Spinal cord (tissue), 10 donors: ENCODE measurements at places on chromosomes 3 and 15. TPM values are rescaled to one million over a fixed set of nuclear protein-coding genes. Genes with fewer than 3 reads are reported as not detected.
A peak's percentile ranks its signal among the peaks of the same experiment; 100 is the strongest.

DNA sequence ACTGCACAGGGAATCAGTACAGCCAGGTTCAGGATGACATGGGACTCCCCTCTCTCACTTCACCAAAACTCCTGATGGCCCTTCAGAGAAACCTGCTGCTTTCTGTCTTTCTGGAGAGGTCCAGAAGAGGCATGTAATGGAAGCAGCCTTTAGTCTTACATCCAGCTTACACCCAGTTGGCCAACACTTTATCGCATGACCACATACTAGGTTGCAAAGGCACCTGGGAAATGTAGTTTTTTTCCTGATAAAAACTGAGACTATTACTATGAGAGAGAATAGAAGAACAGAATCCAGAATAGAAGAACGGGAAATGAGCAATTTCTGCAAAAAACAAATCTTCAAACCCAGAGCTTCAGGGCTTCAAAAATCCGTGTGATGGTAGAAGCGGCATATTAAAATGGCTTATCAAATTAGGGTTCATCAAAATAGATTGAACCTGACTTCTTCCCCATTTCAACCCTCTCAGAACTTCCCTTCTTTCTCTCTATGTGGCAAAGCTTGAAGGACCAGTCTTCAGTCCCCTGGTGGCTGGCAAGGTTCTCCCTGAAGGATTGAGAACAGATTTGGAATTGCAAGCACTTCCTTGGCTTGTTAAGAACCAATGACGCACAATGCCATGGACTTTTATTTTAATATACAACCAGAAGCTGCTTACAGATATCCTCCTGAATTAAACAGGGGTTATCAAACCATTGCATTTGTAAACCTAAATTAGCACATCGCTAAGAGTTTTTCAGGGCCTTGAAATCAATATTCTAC is 34.4 kb downstream of the CORO2B start:
- peaks cover 54% of the 10 kb centered on the region for H3K4me1 ChIP-seq
- no peaks in the 10 kb centered on the region for H3K27me3 ChIP-seq
- no peak for DNase-seq
- H3K36me3 ChIP-seq: no peaks in the 10 kb centered on the region

GRCh38 chr15:91072161-91072560 is 27.9 kb upstream of the SV2B start:
- H3K27ac ChIP-seq: no peak overlapping the region
- no peak for DNase-seq
- no peaks in the 10 kb centered on the region for H3K4me1 ChIP-seq
- H3K36me3 ChIP-seq: no peaks in the 10 kb centered on the region

DNA sequence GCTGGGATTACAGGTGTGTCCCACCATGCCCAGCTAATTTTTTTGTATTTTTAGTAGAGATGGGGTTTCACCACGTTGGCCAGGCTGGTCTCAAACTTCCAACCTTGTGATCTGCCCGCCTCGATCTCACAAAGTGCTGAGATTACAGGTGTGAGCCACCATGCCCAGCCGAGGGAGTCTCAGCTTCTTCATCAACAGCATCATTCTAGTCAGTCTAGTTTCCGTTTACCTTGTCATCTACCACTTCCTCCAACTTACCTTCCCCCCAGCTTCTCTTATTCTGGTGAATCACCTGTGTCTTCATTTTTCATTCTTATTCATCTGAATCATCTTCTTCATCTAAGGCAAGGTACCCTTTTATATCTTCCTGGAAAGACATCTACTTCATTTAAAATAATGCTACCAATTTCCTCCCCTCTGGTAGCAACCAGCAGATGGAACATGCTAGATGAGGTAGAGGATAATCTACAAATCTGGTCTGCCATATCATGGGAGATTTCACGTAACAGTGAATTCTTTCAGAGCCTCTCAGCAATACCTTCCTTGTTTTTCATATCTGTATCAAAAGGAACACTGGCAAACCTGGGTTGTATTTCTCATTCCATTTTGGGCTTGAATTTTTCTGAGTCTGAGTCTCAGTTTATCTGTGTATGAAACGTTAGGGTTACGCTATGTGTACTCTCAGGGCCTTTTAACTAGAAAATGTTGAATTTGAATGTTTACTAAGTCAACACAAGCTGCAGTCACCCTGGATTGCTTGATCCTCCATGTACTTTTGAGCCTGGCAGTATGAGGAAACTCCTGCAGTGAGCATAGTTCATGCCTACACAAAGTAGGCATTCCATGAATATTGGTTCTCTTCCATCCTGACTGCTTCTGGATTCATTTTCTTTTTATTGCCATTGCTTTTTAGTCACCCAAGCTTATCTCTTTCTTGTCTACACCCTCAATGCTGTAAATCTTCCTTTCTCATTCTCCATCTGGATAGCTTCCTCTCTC is 16.8 kb downstream of the LPP start:
- H3K36me3 ChIP-seq: no peaks in the 10 kb centered on the region
- H3K4me1 ChIP-seq: peaks cover 3% of the 10 kb centered on the region

- H3K36me3 ChIP-seq: no peaks in the 10 kb centered on the region
- H3K27me3 ChIP-seq: no peaks in the 10 kb centered on the region
- DNase-seq: no peak
- peaks cover 7% of the 10 kb centered on the region for H3K4me1 ChIP-seq
- no peak overlapping the region for H3K4me3 ChIP-seq
- H3K27ac ChIP-seq: no peak overlapping the region
Measured at GRCh38 chr15:56915888-56916287, 2.6 kb upstream of the TCF12 start.

DNA sequence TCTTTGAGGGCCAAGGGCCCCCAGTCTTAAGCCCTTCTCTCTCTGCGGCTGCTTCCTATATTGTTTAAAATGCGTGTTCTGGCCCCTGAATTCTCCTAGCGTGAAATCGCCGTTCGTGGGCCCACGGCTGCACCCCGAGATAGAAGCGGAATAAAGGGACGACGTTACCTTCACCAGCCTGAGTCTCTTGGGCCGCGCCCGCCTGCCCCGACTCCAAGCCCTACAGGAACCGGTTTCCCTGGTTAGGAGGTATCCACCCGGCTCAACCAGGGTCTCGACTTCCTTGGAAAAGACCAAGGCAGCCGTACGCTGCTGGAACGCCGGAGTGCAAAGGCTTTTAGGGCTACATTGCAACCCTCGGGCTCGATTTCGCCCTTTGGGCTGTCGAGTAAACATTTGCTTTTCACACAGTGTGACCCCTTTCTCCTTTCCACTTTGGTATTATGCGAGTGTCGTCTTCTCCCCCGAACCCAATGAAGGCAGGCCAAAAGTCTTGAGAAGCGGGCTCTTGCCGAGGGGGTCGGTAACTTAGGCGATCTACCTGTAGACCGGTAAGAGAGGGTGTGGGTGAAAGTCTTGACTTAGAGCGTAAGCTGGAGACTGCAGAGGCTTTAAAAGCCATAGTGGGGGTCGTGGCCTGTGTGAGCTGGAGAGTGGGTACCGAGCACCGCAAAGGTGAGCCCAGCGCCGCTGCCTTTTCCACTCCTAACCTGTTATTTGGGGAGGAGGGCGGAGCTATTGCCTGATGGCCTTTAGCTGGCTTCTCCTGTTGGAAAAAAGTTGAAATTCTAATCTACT is 2.0 kb downstream of the TRIM71 start:
- H3K4me1 ChIP-seq: peaks cover 37% of the 10 kb centered on the region
- H3K27ac ChIP-seq: no peak overlapping the region
- H3K4me3 ChIP-seq: peak overlapping the region; percentile 12
- no peak for DNase-seq
- no peaks in the 10 kb centered on the region for H3K36me3 ChIP-seq
- H3K27me3 ChIP-seq: peaks cover 62% of the 10 kb centered on the region

DNA sequence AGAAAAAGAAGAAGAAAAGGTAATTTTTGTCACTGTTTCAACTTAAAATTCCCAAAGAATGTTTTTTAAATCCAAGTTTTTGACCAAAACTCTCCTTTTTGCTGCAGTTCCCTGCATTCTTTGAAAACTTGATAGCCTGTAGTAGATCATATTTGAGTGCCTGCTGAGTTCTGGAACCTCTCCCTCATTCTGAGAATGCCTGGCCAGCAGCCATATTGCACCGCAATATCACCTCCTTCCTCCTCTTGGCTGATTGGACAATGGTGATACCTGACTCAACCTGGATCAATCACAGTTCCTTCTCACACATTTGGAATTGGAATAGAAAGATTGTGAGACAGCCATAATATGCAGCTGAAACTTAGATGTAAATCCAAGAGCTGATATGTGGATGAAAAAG is 97.6 kb upstream of the GAP43 start:
- no peaks in the 10 kb centered on the region for H3K27me3 ChIP-seq
- H3K27ac ChIP-seq: no peak overlapping the region
- no peak overlapping the region for H3K4me3 ChIP-seq

GRCh38 chr15:67130166-67130565 is 64.8 kb downstream of the SMAD3 start:
- H3K4me3 ChIP-seq: no peak overlapping the region
- H3K27ac ChIP-seq: no peak overlapping the region
- no peaks in the 10 kb centered on the region for H3K27me3 ChIP-seq
- DNase-seq: no peak
- H3K4me1 ChIP-seq: peaks cover 29% of the 10 kb centered on the region
- H3K36me3 ChIP-seq: peaks cover 3% of the 10 kb centered on the region

DNA sequence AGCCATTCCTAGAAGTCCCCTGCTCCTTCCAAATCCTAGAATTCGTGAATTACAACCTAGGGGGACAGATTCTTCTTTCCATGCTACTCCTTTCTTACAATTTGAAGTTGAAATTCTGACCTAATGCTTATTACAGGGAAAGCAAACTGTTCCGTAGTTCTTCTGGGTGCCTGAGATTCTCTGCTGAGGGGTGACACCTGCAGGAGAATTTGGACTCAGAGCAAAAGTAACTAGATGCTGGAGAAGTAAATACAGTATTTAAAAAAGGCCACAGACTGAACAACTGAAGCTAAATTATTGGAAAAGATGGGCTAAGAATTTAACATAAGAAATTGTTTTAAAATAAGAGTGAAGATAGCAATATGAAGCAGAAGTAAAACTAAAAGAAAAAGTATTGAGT is 37.9 kb downstream of the ACAD9 start:
- H3K4me3 ChIP-seq: no peak overlapping the region
- H3K36me3 ChIP-seq: peaks cover 31% of the 10 kb centered on the region
- H3K4me1 ChIP-seq: no peaks in the 10 kb centered on the region
- H3K27me3 ChIP-seq: no peaks in the 10 kb centered on the region
- DNase-seq: peak; percentile 4

- no peak for DNase-seq
- H3K4me1 ChIP-seq: no peaks in the 10 kb centered on the region
- H3K27me3 ChIP-seq: no peaks in the 10 kb centered on the region
- no peak overlapping the region for H3K27ac ChIP-seq
- H3K4me3 ChIP-seq: no peak overlapping the region
- H3K36me3 ChIP-seq: peaks cover 38% of the 10 kb centered on the region
Measured at GRCh38 chr15:25170781-25171110, 216.0 kb downstream of the SNRPN start.

- H3K27me3 ChIP-seq: peaks cover 4% of the 10 kb centered on the region
- no peak for DNase-seq
- H3K4me3 ChIP-seq: no peak overlapping the region
- peaks cover 10% of the 10 kb centered on the region for H3K4me1 ChIP-seq
- no peak overlapping the region for H3K27ac ChIP-seq
Measured at GRCh38 chr3:134803051-134803505, 8.0 kb downstream of the EPHB1 start.

DNA sequence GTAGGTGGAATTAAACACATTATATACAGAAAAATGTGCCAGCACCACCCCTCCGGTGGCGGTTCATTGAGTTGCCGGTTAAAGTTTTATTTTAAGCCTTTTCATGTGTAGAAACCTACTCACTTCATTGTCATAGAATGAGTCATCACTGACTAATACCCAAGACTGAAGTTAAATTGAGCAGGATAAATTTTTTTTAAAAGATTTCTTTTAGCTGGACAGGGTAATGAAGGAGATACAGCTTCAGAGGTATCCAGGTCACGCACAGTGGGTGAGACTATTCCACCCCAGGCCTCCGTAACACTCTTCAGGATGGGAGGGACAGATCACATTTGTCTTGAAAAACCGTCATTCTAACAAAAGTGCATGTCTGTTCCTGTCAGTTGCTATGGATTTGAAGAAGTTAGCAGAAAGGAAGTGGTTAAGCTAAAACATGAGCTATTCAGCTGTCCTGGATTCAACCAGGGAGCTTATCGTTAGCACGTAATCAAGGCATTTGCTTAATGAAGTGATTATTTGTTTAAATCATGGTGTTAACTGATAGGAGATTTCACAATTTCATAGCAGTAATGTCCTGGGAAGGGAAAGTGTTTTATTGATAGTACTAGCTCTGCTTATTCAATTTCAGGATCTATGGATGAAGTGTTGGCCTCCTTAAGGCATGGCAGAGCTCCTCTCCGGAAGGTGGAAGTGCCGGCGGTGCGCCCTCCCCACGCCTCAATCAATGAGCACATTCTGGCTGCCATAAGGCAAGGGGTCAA is 23.4 kb downstream of the WHAMM start:
- no peaks in the 10 kb centered on the region for H3K27me3 ChIP-seq
- no peak for DNase-seq
- no peak overlapping the region for H3K27ac ChIP-seq
- no peaks in the 10 kb centered on the region for H3K4me1 ChIP-seq
- no peak overlapping the region for H3K4me3 ChIP-seq
- peaks cover 63% of the 10 kb centered on the region for H3K36me3 ChIP-seq

GRCh38 chr3:128568602-128569490 is 75.8 kb upstream of the GATA2 start:
- no peak overlapping the region for H3K27ac ChIP-seq
- H3K36me3 ChIP-seq: no peaks in the 10 kb centered on the region
- no peaks in the 10 kb centered on the region for H3K4me1 ChIP-seq
- DNase-seq: no peak
- H3K27me3 ChIP-seq: peaks cover under 1% of the 10 kb centered on the region

- no peak overlapping the region for H3K27ac ChIP-seq
- H3K36me3 ChIP-seq: no peaks in the 10 kb centered on the region
- H3K4me3 ChIP-seq: no peak overlapping the region
- H3K4me1 ChIP-seq: no peaks in the 10 kb centered on the region
Measured at GRCh38 chr3:62975566-62975965, 100.3 kb upstream of the CADPS start.

- no peak overlapping the region for H3K27ac ChIP-seq
- H3K4me1 ChIP-seq: no peaks in the 10 kb centered on the region
- DNase-seq: no peak
- H3K36me3 ChIP-seq: no peaks in the 10 kb centered on the region
Measured at GRCh38 chr3:111143-112069, 85.2 kb upstream of the CHL1 start.

GRCh38 chr3:197003461-197004385 is 25.9 kb downstream of the MELTF start:
- no peaks in the 10 kb centered on the region for H3K27me3 ChIP-seq
- H3K27ac ChIP-seq: peak overlapping the region; percentile 40
- peaks cover 10% of the 10 kb centered on the region for H3K36me3 ChIP-seq

DNA sequence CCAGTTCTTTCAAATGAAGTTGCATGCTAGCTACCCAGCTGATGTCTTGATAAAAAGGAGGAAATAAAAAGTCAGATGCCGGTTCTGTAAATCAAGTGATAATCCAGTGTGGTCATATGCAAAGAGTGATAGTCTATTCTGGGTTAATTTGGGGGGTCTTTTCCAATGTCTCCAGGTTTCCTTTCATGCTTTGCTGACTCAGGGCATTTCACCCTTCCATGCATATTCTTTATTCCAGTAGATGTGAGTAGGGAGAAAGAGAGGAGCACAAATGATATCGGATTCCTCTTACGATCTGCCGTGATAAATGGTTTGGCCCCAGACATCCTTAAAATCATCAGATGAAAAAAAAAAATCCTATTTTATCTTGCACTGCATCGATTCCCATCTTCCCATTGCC is 60.8 kb downstream of the ADAMTS9 start:
- H3K4me1 ChIP-seq: no peaks in the 10 kb centered on the region
- no peak overlapping the region for H3K27ac ChIP-seq
- H3K27me3 ChIP-seq: no peaks in the 10 kb centered on the region
- DNase-seq: no peak

The COL6A6 gene
- total RNA-seq: 2.2 TPM

The SLC51B gene
- total RNA-seq: not detected

The C3orf70 gene
- total RNA-seq: 26.4 TPM

The CCRL2 gene
- total RNA-seq: 2.5 TPM

The SERPINI2 gene
- total RNA-seq: 5.7 TPM

The CYP8B1 gene
- not detected for total RNA-seq

The GPR149 gene
- total RNA-seq: 1.8 TPM

The NMB gene
- total RNA-seq: 13.0 TPM

The GNAT1 gene
- not detected for total RNA-seq
